ENCODE measurements at places on chromosomes 1 and 21.

- DNase-seq: no peak
These were observed 56.1 kb downstream of the SKI start for GRCh38 chr1:2283991-2284895.

DNA sequence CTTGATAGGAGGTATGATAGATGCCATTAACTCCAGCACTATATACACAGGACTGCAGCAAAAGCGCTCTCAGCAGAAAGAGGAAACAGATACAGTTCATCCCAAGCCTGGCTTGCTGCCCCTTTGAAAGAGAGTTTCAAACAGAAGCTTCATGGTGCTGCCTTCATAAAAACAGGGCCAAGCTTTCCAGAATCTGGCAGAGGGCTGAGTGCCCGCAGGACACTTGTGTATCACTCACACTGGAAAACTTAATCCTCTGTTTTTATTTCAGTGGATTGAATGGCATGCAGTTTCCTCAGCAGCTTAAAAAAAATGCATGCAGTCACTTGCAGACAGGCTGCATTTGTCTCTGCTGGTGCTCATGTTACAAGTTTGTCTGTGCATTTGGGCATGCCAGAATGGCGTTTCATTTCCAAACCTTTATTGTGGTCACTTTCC is 40.4 kb downstream of the KCNJ15 start:
- DNase-seq: no peak

DNA sequence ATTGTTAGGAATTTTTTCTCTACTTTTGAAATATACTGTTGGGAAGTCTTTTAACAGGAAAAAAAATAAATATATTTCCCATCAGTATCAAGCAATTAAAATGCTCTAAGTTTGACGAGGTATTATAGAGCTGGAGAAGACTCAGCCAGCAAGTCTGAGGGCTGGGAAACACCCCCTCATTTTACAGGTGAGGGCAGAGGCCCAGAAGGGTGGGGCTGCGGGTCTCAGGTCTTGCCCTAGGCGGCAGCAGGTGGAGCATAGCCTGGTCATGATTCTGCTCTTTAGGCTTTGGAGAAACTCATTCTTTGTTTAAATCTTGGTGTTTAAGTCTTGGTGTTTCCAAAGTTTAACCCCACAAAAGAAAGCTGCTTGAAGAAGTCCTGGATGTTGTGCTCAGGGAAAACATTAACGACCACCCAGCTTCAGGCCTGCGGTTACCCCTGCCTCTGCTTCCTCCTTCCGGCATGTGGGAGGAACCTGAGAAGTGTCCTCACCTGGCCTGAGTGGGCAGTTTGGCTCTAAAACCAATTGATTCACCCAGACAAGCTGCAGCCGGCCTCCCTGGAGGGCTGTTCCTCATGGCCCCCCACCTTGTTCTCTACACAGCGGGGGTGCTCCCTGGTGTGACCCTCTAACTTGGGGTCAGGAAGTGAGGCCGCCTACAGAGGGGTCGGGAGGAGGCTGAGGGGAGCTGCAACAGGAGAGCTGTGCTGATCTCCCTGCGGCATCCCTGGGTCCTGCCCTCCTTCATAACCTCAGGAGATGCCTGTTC is 41.7 kb downstream of the OLFML2B start:
- no peak for DNase-seq

DNA sequence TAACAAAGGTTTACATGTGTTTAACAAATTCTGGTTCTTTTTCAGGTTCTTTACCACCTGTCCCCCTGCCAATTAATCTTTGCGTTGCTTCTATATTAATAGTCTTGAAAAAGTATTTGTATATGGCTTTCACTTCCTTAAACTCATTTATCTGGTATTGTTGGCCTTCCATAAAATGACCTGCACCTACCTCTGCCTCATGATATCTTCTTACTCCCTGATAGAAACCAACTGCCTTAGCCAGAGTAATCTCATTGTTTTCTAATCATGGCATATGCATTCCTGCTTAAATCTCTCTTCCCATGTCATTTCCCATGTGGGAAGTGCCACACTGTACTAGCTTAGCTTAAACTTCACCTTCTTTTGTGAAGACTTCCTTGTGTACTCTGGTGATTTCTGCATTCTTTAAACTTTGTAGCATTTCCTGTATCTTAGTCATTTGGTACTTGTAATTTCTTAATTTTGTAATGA is 8.7 kb downstream of the SMG7 start:
- no peak for DNase-seq

GRCh38 chr21:41916888-41917433 is 36.9 kb downstream of the C2CD2 start:
- no peak for DNase-seq

- DNase-seq: no peak
These were observed 11.2 kb upstream of the PHC2 start for GRCh38 chr1:33442141-33442540.

- DNase-seq: no peak
These were observed 1827.0 kb downstream of the MRPL39 start for GRCh38 chr21:23780326-23780725.

DNA sequence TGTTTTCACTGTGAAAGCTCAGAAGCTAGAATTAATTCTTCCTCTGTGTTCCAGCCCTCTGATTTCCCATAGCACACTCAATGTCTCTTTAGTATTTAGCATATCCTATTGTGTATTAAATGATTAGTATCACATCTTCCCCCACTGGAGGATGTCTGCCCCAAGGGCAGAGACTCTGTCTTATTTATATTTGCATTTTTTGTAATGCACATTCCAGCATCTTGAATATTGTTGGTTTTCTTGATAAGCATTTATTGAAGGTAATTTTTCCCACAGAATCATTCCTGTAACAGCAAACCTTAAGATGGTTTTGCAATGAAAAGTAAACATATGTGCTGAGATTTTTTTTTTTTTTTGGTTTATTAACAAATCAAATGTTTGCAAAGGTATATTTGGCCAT is 34.1 kb downstream of the CENPF start:
- DNase-seq: no peak

GRCh38 chr1:229258757-229259060 is 12.2 kb upstream of the RAB4A start:
- DNase-seq: no peak

- no peak for DNase-seq
These were observed 29.5 kb downstream of the EGLN1 start for GRCh38 chr1:231392389-231393131.

GRCh38 chr1:224387302-224387912 is 30.7 kb downstream of the CNIH4 start:
- DNase-seq: no peak

DNA sequence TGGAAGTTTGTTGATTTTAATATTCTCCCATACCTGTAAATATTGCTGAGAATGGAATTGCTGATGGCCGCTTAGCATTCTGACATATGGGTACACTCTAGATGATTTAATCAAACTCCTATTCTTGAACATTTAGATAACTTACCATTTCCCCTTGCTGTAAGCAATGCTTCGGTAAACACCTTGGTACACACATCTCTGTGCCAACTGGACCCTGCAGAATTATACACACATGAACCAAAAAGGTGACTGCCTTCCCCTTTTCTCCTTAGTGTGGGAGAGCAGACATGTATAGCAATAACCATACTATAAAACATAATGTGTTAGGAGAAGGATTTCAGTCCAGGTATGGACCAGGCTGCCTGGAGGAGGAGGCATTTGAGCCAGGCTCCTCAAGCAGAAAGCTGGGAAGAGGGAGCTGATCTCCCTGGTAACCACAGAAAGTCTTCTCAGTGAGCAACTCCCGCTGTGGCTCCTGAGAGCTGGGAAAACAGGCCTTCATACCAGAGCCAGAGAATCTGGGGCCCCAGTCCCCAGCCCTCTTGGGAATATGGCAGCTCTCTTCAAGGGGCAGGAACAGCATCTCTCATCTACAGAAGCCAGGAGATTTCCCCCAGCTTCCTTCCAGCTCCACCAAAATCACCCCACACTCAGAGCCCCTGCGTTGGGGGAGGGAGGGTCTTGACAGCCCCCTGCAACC is 33.9 kb upstream of the CSF1 start:
- no peak for DNase-seq

DNA sequence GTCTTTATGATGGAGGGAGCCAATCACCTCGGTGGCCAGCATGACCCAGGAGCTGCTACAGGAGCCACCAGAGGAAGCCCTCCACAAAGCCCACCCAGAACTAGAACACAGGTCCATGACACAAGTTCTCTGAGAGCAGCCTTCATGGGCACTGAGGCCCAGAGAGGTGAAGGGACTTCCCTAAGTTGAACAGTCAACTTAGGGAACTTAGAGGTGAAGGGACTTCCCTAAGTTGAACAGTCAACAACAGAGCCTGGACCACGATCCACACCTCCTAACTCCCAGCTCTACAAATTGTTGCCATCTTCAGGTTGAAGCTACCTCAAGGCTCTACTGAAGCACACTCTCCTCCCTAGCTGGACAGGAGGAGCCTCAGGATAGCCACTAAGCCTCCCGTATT is 132.7 kb downstream of the CCDC185 start:
- no peak for DNase-seq

DNA sequence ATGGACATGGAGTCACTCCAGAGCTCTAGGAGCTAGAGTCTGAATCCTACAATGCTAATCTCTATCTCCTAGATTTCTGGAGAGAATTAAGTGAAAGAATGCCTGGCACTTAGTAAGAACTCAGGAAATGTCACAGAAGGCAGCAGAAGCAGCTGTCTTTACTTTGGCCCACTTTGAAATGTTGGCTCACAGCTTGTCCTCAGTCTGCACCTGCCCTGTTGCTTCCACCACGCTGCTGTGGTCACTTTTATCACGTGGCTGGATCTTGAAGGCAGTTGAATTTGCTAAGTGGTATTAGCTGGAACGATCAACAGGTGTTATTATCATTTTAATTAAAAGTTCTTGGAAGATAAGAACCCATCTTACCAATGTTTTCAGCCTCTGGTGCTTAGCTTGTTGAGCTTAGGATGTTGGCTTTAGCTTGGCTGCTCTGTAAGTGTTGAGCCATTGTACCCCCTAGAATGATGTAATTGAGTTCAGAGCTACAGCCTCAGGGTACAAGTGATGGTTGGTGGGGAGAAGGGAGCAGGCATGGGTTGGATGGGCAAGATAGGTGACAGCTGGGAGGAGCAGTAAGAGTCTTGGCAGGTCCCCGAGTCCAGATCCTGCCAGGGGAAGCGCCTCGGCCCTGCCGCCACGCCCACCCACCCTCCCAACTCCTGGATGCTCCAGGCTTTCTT is 41.9 kb upstream of the EPS8L3 start:
- DNase-seq: no peak

- no peak for DNase-seq
These were observed 35.6 kb downstream of the NUF2 start for GRCh38 chr1:163357378-163357777.

DNA sequence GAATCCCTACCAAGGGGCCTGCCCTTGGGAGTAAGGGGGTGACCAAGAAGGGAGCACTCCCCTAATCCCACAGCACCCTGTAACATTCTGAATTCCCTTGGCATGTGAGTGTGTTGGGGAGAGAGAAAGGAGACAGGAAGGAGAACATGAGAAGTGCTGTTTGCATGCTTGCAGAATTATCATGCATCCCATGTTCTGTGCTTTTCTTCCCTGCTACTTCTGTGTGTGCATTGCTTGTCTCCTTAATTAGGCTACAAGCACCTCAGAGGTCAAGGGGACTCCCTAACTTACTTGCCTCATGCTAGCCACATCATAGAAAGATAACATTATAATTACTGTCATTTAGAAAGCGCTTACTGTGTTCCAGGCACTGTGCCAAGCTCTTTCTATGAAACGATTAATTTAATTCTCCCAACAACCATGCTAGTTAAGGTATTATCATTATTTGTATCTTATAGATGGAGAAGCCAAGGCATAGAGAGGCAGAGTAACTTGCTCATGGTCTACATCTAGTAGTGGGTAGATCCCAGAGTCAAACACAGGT is 11.1 kb downstream of the NOS1AP start:
- DNase-seq: no peak

GRCh38 chr1:156176610-156177210 is 17.2 kb upstream of the SLC25A44 start:
- no peak for DNase-seq

- DNase-seq: no peak
These were observed 34.7 kb downstream of the RGSL1 start for GRCh38 chr1:182484531-182485257.

- no peak for DNase-seq
These were observed 21.6 kb downstream of the GABPA start for GRCh38 chr21:25756190-25756932.

DNA sequence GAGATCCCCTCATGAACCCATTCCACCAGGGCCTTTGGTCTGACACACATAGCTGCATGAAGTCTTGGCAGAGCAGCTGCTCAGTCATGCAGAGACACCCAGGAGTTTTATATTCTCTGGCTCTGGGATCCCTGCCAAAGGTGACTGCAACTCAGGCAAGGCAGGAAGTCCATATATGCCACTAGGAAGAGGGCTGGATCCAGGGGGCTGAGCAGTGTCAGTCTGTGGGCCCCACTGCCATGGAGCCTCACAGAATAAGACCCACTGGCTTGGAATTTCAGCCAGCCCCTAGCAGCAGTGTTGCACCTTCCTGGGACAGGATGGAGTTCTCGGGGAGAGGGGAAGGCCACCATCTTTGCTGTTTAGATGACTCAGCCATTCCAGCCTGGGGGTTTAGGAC is 199.7 kb downstream of the TBX15 start:
- DNase-seq: no peak

- DNase-seq: peak; percentile 34
These were observed 546 bp downstream of the DONSON start for GRCh38 chr21:33587792-33588484.

DNA sequence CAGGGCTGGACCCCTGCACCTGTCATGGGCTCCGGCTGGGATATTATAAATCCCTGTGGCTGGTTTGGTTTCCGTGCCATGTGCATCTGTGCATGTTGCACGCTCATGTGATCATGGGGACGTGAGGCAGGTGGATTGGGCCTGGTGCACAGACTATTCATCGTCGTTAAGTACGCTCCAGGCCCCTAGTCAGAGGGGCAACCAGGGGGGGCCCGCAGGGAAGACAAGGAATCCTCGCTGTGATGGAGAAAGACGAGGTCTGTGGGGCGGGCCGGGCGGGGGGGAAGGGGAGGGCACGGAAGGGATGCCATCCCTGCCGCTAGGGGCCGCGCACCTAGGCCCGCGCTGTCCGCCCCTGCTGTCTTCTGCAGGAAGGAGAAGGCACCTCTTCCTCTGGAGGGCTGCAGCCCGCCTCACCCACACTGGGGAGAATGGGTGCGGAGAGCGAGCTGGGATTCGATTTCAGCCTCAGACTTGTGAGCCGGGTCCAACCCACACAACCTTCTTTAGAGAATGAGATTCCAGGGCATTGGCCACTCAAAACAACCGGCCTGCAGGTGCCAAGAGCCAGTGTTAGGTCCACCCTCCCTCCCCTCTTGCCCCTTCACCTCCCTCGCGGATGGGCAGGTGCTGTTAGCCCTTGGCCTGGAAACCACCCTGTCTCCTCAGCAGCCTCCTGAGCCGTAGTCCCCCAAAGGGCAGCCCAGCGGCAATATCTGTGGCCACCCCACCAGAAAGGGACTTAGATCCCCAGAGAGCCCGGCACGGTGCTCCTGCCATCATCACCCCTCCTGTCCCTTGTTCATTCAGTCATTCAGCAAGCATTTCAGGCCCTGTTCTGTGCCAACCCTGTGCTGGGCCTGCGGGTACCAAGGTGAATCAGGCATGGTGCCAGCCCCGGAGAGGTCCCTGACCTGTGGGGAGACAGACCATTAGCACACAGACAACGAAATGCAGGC is 950 bp upstream of the LRP8 start:
- no peak for DNase-seq
